M059J (cell line): ENCODE measurements at places on chromosomes 13 and 19.

GRCh38 chr19:41025871-41026270 lies 34.8 kb downstream of the CYP2B6 start:
- no peak for DNase-seq

- no peak for DNase-seq
These were observed 24.3 kb upstream of the EEF1AKMT1 start for GRCh38 chr13:20798027-20798426.

GRCh38 chr13:66689037-66689619 lies 541.0 kb downstream of the PCDH9 start:
- DNase-seq = no peak

DNA sequence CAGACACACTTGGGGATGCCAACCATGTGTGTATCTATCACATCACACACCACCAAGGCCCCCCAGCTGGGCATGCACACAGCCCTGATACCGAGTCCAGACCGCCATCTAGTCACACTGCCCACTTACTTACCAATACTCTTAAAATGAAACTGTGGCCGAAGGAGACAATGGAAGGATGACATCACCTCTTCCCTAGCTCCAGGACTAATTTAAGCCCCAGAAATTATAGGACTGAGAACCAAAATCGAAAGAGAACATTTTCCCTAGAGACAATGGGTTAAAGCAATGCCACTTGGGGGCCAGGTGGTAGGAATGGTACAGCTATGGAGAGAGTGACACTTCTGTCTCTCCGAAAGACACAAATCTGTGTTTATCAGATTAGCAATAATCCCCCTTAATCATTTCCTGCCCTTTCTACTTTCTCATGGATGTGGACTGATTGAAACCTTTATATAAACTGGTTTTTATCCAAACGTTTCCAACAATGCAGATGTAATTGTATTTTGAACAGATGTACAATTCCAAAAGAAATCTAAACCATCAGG lies 663 bp upstream of the GGACT start:
- peak; percentile 38 for DNase-seq

GRCh38 chr13:75426421-75426820 lies 55.5 kb downstream of the TBC1D4 start:
- DNase-seq = no peak

GRCh38 chr19:47481460-47482052 lies 2.5 kb downstream of the KPTN start:
- DNase-seq = no peak

- peak; percentile 50 for DNase-seq
These were observed 7.6 kb downstream of the LYPD3 start for GRCh38 chr19:43457809-43458208.

DNA sequence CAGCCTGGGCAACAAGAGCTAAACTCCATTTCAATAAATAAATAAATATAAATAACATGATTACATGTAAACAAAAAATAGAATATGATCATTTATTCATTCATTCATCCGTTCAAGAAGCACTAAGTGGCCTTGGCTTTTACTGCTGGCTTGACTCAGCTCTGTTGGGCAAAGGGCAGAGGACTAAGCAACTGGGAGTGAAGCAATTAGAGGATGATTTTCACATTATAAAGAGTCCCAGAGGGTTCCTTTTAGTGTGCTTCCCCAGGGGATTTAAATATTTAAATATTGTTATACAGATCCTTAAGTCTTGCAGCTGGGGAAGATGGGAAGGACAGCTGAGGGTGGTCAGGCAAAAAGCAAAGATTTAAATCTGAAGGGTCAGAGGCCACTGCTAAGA lies 34.9 kb upstream of the FLT1 start:
- no peak for DNase-seq

- no peak for DNase-seq
These were observed 25.0 kb upstream of the OXGR1 start for GRCh38 chr13:97019236-97019635.

DNA sequence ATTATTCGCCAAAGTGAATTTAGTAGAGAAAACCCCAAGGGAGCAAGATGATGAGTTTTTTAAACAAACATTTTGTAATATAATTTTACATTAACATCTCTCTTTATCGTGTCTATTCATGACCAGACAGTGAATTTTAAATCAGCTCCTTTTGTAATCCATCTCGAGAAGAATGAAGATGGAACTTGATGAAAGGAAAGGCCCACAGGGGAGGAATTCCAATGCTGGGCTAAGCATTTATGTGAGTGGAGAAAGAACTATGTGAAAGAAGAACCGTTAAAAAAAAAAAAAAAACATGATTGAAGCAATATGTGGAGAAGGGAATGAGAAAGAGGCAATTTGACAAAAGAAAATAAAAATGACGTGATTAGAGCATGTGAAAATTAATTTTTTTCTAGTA lies 170.6 kb downstream of the KCTD12 start:
- no peak for DNase-seq

DNA sequence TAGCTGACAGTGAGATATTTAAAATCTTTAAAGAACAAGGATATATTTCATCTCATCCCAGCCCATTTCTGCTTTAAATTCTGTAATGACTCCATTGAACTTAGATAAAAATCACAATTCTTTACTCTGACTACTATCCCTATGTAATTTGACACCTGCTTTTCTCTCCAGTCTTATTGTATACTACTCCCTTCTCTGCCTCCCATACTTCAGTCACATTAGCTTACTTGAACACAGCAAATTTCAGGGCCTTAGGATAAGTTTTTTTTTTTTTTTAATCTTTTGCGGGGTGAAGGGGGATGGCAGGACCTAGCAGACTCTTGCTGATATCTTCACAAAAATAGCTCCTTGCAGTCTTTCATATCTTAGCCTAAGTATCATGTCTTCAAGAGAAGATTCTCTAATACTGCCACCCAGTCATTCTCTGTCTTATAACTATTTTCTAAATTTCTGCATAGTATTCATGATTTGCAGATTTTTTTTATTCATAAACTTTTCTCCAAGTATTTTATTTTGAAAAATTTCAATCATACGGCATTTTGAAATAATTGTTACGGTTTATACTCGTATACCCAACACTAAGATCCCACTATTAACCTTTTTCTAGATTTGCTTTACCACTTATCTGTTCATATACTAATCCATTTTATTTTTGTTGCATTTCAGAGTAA lies 151.4 kb downstream of the PCCA start:
- peak; percentile 5 for DNase-seq

- DNase-seq = no peak
These were observed 1942.7 kb downstream of the PCDH9 start for GRCh38 chr13:65287405-65287804.

DNA sequence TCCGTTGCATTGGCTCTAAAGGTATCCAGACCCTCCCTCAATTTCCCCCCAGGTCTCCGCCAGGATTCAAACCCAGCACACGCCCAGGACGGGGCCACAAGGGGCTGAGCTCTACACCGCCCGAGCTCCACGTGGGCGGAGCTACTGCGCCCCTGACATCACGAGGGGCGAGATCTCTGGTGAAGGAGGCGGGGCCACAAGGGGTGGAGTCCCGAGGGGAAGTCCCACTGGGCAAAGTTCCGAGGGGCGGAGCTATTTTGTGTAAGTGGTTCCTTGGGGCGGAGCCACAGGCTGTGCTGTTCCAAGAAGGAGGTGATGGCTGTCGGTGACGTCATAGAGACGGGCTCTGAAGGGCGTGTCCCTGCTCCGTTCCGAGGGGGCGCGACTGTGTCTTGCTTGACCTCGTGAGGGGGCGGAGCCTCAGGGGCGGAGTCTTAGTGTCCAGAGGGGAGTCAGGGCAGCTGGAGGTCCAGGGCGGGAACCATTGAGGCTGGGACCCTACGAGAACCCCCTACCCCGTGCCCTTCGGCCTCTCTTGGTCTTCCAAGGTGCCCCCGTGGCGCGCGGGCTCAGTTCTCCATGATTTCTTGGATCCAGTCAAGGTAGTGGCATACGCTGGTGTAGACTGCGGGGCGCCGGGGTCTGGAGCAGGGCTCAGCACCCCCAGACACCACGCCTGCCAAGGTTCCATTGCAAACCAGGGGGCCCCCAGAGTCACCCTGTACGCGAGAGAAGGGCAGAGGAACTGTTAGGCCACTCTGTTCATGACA lies 1.3 kb upstream of the KLK8 start:
- no peak for DNase-seq

GRCh38 chr13:21058361-21058760 lies 3.0 kb downstream of the LATS2 start:
- DNase-seq = no peak

DNA sequence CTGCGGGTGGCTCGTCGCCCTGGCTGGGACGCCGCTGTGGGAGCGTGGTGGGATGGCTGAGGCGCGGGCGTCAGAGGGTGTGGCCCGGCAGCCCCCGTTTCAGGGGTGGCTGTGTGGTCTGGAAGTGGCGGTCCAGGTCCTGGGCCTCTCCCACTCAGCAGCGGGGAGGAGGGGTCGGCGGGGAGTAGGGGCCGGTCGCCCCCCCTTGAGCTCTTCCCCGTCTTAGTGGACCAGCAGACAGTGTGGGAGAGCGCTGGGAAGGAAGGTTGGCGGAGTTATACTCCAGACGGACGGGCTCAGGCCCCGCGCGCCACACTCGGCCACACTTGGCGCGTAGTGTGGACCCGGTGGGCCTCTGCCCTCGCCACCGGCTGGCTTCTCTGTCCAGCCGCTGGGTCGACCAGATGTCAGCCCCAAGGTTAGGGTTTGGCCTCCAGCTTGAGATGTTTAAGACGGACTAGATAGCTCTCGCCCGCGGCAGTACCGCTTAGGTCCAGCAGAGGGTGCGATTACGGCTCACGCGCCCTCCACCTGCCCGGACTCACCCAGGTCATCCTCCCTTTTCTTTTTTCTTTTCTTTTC lies 21.7 kb upstream of the ZNF429 start:
- no peak for DNase-seq

DNA sequence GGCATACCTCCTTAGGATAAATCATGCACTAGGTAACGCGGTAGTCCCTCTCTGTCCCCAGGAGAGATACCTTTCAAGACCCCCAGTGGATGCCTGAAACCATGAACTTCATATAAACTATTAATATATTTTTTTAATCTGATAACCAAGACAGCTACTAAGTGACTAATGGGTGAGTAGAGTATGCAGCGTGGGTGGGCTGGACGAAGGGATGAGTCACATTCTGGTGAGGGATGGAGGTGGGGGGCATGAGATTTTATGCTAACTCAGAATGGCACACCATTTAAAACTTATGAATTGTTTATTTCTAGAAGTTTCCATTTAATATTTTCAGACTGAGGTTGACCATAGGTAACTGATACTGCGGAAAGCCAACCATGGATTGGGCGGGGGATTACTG lies 46.2 kb downstream of the CDK8 start:
- peak; percentile 70 for DNase-seq

GRCh38 chr13:76991432-76991795 lies 467 bp upstream of the CLN5 start:
- peak; percentile 6 for DNase-seq

DNA sequence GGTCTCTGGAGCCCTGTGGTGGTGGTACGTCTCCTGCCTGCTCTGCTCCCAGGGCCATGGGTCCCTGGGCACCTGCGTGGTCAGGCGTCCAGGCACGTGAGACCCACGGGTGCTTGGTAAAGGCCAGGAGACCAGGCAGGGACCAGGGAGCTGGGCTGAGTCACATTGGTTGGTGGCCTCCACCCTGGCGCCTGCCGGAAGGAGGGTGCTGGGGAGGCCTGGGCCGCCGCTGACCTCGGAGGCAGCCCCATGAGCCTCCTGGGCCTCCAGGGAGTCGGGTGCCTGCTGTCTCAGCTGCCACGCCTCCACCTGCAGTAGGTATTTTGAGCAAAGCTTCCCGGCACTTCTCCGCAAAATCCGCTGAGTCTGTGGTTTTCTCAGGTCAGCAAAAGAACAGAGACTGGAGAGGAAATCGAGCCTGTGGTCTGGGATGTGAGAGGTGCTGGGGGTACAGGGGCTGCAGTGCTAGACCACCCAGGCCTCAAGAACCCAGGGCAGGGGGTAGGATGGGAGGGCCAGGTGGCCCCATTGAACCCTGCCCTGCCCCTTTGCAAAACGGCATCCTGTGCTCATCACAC lies 3.6 kb upstream of the PLK5 start:
- no peak for DNase-seq

DNA sequence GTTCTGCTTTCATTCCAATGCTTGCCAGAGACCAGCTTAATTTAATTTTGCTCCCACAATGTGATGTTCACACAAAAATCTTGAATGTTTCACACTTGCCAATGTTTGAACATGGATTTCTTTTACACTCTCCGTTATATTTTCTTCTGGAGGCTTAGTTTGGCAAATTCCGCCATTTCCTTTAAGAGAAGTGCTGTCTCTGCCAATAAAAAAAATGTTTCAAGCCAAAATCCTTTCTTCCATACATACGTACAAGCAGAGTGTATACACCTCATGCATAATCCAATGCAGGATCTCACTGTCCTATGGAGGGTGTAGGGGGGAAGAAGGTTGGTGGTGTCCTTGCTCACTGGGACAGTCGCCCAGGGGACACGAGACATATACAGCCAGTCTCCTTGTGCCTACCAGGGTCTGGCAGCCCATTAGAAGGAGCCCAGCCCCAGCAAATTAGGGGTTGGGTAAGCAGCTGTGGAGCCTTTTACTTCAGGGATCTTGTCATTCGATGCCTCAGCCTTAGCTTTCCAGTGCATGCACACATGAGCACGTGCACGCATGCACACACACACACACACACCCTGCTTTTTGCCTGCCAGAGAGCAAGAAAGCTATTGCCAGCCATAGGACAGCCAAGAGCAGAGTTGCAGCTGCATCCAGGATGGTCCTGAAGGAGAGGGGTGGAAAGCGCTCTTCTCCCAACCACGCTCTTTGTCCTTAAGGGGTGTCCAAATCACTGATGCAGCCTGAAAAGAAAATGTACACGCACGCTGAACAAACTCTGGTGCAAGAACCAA lies 208.3 kb downstream of the FOXO1 start:
- DNase-seq = no peak

DNA sequence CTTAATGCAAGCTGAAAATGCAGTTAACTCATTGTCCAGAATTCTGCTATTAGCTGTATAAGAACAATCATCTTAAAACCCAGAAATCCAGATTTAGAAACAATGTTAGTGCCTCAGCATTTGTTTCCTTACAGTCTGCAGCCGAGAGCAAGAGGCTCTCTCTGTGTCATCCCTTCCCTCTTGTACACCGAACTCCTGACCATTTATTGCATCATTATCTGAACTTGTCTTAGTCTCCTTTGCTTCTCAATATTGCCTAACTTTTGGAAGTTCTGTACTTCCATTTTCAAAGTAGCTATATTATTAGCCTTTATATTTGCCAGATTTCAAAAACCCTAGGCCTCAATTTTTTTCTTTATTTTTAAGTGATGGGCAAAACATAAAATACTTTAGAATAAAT lies 27.1 kb downstream of the RNASEH2B start:
- DNase-seq = no peak

DNA sequence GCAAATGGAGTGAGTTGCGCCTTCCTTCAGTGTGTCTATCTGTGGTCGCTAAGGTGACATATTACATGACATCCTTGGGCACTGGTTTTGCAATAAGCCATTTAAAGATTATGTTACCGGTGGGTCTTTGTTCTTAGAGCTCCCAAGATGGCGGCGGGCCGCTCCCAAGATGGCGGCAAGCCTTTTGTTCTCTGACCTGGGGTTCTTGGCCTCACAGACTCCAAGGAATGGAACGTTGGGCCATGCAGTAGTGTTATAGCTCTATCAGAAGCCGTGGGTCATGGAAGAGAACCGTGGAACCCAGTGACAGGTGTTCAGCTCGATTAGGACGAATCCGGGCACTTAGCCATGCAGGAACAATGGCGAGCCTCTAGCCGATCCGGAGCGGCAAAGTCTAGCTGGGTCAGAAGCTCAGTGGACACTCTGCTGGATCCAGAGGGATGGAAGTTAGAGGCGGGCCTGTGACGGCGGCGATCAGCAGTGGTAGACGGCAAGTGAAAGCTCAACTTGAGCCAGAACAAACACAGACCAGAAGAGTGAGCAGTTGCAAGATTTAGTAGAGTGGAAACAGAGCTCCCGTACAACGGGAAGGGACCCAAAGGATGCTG lies 188.6 kb downstream of the TEX29 start:
- DNase-seq = no peak

GRCh38 chr19:3225677-3226093 lies 1.2 kb downstream of the CELF5 start:
- DNase-seq = no peak
